ENCODE measurements at places on chromosomes 2 and 18.

GRCh38 chr18:54235871-54236270 is 11.4 kb upstream of the MBD2 start:
- DNase-seq, result no peak

DNA sequence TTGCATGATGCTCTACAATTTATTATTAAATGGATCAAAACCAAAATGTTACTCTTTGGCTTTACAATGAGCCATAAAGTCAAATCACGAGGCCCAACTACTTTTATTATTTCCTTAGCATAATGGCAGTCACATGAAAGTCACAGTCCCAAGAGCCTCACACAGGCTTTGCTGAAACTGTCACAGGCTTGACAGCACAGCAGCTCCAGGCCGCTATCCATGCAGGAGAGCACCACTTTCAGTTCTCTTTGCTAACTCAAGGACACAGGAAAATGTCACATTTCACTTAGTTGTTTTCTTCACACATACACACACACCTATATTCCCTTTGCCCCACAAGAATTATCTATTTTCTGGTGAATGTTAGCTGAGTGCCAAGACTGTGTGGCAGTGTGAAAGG is 11.1 kb upstream of the MSGN1 start:
- DNase-seq, result no peak

DNA sequence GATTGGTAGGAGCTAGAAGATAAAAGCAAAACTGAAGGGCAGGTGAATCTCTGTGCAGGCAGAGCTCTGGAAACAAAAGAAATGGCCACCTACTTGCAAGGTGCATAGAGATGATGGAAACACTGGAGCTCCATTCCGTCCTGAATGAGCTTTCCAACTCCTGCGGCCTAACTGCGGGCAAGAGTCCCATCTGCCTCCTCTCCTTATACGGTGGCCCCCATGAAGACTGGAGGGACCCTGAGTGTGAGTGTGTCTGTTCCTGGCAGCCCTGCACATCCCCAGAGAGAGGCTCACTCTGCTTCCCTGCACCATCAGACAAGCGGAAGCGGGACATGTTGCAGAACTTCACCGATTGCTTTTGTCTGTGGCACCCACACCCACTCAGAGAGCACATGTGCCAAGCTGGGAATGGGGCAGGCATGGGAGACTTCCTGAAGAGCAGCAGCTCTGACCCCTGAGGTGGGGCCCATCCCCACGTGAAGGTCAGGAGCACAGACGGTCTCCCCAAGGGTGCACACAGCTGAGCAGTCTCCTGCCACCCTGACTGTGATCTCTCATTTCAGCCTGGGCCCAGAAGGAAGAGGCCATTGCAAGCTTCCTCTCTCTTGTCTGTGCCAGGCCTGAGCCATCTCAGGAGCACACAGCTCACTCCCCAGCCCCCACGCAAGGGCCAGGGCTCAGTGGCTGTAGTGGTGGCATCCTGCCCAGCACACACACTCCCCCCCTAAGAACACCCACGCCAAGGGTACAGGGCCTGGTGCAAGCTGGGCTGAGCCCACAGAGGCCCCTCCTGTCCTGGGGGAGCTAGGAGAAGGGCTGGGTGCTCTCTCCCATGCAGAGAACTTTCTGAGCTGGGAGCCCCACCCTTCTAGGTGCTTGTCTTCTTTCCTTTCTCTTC is 75.3 kb downstream of the STPG4 start:
- DNase-seq, result no peak

- DNase-seq, result no peak
Observed at GRCh38 chr2:181411105-181411849, 45.9 kb upstream of the ITGA4 start.

GRCh38 chr18:11819938-11820337 is 31.3 kb upstream of the CHMP1B start:
- no peak for DNase-seq

- no peak for DNase-seq
Observed at GRCh38 chr2:215880970-215881369, 132.4 kb downstream of the MREG start.

DNA sequence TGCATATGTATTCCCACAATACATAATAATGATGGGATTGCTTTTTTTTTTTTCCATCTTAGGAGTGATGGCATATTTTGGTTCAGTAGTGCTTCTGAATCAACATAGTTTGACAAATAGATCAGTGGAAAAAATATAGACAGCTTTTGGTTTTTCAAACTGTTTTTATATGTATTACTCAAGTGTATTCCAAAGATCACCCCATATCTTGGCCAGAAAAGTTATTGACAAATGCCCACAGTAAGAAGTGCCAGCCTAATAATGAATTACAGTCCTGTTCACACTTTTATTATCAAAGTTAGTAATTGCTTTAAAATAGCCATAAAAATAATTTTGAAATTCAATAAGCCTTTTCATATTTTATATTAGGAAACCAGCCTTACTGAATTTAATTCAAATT is 95.0 kb downstream of the TMEFF2 start:
- DNase-seq, result no peak

DNA sequence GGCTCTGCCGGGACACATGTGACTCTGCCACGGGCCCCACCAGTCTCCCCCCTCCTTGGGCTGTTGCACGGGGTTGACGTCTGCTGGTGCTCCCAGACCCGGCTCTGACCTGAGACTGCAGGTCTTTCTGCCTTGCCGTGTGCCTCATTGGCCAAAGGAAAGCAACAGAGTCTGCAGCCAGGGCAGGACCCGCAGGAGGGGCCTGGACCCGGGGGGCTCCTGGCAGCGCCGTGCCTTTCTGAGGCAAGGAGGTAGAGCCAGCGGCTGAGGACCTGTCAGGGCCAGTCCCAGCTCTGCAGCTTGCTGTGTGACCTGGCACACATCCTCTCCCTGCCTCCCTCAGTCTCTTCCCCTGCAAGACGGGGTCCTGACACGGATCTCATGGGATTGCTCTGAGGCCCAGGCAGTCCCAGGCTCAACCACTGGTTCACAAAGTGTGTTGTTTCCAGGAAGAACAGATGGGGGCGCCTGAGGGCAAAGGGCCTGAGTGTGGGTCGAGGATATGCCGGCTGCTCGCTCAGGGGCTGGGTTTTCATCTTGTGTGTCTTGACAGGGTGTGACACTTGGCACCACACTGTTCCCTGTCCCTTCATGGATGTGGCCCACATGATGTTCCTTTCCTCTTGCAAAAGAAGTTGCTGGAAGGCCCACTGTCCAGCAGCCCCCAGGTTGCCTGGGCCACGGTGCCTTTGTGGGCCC is 9.0 kb downstream of the CAPN10 start:
- no peak for DNase-seq

- DNase-seq, result no peak
Observed at GRCh38 chr18:49910019-49910418, 96.7 kb upstream of the ACAA2 start.
